ENCODE measurements at places on chromosomes 1 and 21.

DNA sequence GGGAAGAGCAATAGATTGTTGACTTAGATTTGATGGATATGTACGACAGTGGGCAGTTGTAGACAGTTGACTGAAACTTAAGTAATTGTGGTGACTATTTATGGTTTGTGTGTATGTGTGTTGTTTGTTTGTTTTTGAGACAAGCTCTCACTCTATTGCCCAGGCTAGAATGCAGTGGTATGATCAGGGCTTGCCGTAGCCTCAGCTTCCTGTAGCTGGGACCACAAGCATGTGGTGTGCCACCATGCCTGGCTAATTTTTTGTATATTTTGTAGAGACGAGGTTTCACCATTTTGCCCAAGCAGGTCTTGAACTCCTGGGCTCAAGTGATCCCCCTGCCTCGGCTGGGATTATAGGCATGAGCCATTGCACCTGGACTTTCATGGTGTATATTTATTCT is 9.8 kb downstream of the SDHC start:
- no peak for DNase-seq

DNA sequence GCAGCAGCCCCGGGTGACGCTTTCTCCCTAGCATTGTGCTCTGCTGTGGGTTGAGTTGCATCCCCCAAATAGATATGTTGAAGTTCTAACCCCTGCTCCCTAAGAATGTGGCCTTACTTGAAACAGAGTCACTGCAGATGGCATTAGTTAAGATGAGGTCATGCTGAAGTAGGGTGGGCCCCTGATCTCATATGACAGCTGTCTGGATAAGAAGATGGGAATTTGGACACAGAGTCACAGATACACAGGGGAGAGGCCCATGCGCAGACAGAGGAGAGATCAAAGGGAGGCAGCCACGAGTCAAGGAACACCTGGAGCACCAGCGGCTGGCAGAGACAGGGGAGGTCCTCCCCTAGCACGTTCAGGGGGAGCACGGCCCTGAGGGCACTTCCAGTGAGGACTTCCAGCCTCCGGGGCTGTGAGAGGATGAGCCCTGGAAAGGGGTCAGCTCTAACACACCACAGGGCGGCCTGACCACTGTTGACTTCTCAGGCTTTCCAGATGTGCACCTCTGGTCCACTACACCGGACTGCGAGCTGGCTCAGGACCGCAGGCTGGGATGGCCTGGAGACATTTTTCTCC is 46.4 kb downstream of the ABCG1 start:
- DNase-seq, result no peak

DNA sequence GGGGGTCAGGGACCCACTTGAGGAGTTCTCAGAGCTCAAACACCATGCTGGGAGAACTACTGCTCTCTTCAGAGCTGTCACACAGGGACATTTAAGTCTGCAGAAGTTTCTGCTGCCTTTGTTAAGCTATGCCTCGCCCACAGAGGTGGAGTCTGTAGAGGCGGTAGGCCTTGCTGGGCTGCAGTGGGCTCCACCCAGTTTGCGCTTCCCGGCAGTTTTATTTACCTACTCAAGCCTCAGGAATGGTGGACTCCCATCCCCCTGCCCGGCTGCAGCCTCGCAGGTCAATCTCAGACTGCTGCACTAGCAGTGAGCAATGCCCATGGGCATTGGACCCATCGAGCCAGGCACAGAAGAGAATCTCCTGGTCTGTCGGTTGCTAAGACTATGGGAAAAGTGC is 706.4 kb downstream of the LRRIQ3 start:
- no peak for DNase-seq

- no peak for DNase-seq
Observed at GRCh38 chr1:7991504-7992440, 30.3 kb downstream of the PARK7 start.

GRCh38 chr1:112358798-112359408 is 37.1 kb upstream of the CTTNBP2NL start:
- DNase-seq, result peak; percentile 59

- DNase-seq, result no peak
Observed at GRCh38 chr1:204780630-204781029, 90.0 kb upstream of the NFASC start.

DNA sequence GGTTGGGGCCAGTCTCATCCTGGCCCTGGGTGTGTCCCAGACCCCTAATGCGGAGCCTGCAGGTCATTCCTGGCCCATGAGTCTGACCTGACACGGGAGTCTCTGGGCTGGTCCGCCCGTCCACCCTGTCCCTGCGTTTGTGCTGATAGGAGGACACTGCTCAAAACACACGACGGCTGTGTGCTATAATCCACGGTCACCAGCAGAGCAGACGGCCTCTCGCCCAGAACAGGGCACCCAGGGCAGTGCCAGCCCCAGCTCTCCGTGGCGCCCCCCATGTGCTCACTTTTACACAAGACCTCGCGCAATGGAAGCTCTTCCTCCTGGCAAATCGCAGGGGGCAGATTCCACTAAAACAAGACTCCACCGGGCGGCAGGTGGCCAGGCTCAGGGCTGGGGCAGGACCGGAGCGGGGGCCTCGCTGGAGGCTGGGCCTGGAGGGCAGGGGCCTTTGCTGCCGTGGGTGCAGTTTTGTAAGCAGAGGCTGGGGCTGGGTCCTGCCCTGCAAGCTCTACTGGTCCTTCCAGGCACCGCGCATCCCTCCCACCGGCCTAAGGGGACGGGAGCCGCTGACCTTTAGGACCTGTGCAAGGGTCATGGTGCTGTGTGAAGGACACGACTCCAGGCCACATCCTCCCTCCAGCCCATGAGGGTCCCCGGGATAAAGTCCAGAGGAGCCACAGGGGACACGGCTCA is 10.6 kb upstream of the SLC19A1 start:
- no peak for DNase-seq

GRCh38 chr21:19609611-19610010 is 1206.0 kb upstream of the TMPRSS15 start:
- no peak for DNase-seq

- DNase-seq, result no peak
Observed at GRCh38 chr21:42763581-42764442, 110.4 kb downstream of the PDE9A start.

- DNase-seq, result peak; percentile 99
Observed at GRCh38 chr1:171898941-171899340, 57.6 kb downstream of the DNM3 start.

GRCh38 chr1:1317420-1317819 is 7.0 kb downstream of the INTS11 start:
- DNase-seq, result no peak

- no peak for DNase-seq
Observed at GRCh38 chr1:44812822-44813543, 4.7 kb downstream of the BTBD19 start.

GRCh38 chr1:238088560-238089290 is 198.0 kb upstream of the ZP4 start:
- no peak for DNase-seq

DNA sequence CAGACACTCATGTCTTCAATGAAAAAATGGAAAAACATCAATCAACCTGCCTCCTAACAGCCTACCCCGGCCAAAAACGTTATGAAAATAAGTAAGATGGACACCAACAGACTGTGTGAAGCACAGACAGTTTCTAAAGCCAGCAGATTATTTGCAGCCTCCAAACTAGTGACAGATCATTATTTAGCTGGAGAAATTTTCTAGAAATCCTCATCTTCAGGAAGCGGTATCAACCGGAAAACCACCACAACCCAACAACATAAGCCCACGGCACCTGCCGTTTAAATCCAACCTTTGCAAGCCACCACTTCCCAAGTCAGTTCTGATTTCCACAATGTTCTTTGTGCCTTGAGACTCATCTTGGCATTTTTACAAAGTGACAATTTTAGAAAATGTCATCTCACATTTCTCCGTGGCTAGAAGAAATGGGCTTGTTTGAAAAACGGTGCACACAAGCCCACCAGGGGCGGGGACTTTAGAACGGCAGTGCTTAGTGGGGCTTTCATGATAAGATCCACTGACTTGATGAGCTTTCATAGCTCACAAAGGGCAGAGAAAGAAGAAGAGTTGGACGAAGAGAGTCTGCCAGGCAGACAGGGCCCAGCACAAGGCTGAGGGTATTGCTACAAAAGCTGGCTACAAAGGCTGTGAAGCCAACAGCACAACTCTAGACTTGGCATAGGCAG is 34.5 kb downstream of the LRRC38 start:
- no peak for DNase-seq

DNA sequence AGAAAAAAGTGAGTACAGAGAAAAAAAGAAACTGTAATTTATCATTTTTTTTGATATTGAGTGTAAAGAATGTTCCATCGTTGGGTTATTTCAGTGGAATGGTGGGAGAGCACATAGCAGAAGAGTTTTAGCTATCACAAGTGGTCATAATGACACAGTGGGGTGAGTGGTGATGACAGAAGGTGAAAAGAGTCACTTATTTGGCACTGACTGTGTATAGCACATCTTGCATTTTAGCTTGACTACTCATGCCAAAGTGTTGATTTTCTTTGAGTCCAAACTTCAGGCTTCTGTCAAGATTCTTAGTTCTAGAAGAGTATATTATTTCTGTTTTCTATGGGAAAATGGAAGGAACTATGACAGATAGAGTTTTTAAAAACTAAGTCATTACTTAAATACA is 261.2 kb downstream of the GRIK1 start:
- no peak for DNase-seq

GRCh38 chr1:85628791-85629531 is 48.4 kb downstream of the CCN1 start:
- DNase-seq, result no peak

- no peak for DNase-seq
Observed at GRCh38 chr1:61337037-61337436, 254.7 kb downstream of the NFIA start.

DNA sequence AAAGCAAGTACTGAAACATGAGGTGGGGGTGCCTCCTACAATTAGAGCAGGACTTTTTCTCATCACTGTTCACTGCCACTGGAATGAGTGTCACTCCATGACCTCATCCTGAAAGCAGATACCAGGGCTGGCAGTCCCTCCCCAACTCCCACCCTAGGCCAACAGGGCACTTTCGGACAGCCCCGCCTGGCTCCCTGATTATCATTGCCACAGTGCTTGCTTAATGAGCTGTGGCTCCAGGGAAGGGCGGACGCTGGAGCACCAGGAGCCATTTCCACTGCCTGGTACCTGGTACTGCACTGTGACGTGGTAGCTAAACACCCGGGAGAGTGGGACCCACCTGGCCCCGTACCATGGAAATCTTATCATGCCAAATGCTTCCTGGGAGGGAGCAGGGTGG is 22.3 kb downstream of the SLC9A1 start:
- no peak for DNase-seq

- no peak for DNase-seq
Observed at GRCh38 chr1:53482441-53483153, 23.4 kb downstream of the DMRTB1 start.

DNA sequence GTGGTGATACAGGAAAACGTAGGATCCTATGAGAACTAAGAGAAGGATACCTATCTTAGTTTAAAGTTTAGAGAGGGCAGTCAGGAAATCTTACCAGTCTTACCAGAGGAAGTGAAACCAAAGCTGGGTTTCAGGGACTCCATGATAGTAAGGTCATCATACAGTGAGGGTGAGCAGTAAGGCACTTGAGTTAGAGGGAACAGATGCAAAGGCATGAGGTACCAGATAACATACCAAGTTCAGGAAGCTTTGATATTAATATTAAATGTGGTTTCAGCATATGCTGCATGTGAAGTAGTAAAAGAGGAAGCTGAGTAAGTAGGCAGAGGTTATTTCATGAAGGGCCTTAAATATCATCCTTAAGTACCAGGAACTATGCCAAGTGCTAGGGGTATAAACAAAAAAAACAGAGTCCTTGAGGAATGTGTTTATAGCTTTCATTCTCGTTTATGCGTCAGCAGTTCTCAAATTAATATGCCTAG is 16.9 kb downstream of the ATG4C start:
- peak; percentile 51 for DNase-seq

- no peak for DNase-seq
Observed at GRCh38 chr1:77560741-77561140, 121.7 kb downstream of the ZZZ3 start.

DNA sequence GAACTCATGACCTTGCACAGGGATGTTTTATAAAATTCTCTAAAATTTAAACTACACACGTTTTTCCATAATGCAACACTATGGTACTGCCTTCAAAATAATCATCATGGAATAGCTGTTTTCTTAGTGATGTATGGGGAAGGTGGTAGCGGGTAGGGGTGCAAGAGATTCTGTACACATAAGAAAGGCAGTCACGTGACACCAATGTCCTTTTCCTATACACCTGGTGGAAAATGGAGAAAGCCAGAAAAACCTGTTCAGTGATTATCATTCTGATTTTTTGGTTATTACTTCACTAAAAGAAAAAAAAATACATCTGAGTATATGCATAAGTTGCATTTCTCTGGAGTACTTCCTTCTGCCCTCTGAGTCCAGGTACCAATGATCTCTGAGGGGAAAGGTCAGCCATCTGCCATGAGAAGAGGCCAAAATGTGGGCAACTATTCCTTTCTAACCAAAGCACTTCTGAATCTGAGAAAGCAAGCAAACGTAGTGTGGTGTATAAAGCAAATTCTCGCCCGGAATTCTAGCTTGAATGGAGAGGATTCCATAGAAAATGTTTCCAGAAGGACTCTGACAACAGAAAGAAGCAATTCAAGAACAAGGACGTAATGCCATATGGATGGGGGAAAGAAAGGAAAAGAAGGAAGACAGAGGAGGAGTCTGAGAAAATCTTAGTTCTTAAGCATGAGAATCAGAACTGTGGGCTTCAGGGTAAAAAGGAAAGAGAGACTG is 137.3 kb downstream of the RERE start:
- no peak for DNase-seq

- DNase-seq, result no peak
Observed at GRCh38 chr1:117681901-117682250, 76.0 kb downstream of the TENT5C start.

GRCh38 chr1:200627575-200628222 is 7.1 kb upstream of the KIF14 start:
- no peak for DNase-seq

DNA sequence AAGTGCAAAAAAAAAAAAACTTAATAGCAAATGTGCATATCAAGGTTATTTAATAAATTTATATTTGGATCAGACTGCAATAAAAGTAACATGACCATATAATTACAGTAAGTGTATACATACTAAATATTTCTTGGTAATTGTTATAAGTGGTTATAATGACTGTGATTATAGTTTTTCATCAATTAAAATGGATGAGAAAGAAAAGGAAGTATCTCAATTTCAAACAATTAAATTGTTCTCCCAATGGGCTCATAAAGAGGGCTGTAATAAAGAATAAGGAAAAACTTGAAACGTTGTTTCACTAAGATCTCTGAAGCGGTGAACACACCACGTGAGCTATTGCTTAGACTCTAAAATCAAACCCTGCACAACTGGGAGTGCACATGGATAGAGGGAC is 104.1 kb downstream of the CDC42BPA start:
- DNase-seq, result no peak

GRCh38 chr1:167651161-167651693 is 21.2 kb downstream of the RCSD1 start:
- no peak for DNase-seq
